ENCODE measurements at places on chromosomes 3 and 15. TPM values are rescaled to one million over a fixed set of nuclear protein-coding genes. Genes with fewer than 3 reads are reported as not detected.

LDHAL6B gene
- total RNA-seq: not detected

STRA6 gene
- total RNA-seq: not detected

CKMT1A gene
- not detected for total RNA-seq

KLF15 gene
- total RNA-seq: 0.11 TPM

ADAMTS9 gene
- not detected for total RNA-seq

GRIP2 gene
- total RNA-seq: not detected

CSPG4 gene
- not detected for total RNA-seq

SLITRK3 gene
- total RNA-seq: not detected

GOLGA8S gene
- total RNA-seq: 1.3 TPM

LRTM1 gene
- total RNA-seq: not detected

UNC13C gene
- total RNA-seq: not detected

EFCC1 gene
- 0.23 TPM for total RNA-seq

CCDC54 gene
- not detected for total RNA-seq

LTK gene
- total RNA-seq: 1.9 TPM

RARRES1 gene
- not detected for total RNA-seq

RAD54L2 gene
- total RNA-seq: 29.8 TPM
